NCI-H1436 (cell line): ENCODE measurements at places on chromosomes 13 and 19.

DNA sequence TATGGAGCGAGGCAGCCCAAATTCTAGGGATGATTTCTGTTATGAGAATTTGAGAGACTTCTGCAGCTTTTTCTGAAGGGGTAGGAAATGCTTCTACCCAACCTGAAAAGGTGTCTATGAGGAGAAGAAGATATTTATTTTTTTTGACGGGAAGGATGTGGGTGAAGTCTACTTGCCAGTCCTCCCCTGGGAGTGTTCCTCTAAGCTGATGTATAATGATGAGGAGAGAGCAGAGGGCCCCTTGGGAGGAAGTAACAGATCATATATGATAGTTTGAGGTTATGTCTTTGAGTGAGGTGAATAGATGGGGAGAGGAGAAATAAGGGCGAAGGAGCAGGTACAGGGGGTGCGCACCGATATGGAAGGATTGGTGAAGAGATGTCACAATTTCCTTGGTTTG lies 910.6 kb upstream of the SLITRK5 start:
- DNase-seq = no peak

DNA sequence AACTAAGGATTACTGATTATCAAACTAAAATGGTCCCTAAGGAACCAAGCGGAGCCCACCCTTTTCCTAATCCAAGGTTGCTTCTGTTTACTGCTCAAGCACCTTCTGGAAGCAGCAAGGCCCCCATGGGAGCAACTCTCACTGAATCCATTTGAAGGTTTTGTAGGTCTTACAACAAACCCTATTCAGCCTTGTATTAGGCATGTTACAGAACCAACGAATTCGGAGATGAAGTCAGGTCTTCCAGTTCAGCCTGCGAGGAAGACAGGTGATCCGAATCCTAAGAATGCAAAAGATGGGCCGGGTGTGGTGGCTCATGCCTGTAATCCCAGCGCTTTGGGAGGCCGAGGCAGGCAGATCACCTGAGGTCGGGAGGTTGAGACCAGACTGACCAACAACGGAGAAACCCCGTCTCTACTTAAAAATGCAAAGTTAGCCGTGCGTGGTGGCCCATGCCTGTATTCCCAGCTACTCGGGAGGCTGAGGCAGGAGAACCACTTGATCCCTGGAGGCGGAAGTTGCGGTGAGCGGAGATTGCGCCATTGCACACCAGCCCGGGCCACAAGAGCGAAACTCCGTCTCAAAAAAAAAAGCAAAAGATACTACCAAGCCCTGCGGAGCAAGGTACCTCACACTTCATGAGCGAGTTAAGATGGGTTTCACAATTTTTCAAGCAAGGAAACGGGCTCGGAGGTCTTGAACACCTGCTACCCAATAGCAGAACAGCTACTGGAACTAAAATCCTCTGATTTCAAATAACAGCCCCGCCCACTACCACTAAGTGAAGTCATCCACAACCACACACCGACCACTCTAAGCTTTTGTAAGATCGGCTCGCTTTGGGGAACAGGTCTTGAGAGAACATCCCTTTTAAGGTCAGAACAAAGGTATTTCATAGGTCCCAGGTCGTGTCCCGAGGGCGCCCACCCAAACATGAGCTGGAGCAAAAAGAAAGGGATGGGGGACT lies 609 bp downstream of the ZAR1L start:
- DNase-seq = no peak

DNA sequence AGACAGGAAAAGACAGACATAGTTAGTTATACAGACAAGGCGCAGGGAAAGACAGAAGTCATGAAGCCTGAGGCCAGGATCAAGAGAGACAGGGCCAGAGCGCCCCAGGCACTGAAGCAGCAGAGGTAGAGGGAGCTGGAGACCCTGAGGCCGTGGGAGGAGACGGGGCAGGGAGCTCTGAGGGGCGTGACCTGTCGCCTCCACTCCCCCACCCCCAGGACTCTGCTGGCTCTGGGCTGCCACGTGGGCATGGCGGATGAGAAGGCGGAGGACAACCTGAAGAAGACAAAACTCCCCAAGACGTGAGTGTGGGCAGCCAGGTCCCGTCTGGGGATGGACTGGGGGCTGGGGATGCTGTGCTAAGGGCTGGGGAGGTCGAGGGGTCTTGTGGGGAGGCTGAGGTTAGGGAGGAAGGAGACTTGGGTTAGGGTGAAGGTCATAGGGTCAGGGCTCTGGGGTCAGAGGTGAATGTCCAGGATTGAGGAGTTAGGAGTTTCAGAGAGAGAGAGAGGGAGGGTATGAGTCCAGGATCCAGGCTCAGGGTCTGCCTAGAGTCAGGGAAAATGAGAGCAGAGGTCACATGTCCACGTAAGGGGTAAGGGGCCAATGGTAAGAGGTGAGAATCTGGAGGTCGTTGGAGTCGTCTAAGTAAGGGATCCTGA lies 31.1 kb downstream of the RYR1 start:
- DNase-seq = no peak

- no peak for DNase-seq
These were observed 370.8 kb downstream of the MYO16 start for GRCh38 chr13:109000207-109000606.

DNA sequence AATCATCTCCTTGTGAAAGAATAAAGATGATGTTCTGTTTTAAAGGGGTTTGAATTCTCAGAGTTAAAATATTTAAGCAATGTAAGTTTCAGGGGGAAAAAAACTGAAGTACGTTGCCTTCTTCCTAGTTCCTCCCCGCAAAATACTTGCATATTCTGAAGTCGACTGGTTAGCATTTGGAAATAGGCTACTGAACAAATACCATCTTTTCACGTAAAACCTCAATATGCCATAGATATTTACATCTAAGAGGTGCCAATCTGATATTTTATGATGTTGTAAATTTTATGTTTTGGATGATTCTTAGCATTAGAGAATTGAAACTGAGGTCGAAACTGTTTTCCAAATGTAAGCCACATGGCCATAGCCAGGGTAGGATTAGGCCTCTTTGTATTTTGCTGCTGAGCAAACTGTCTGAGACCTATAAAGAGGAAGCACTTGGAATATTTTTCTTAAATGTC lies 138.3 kb downstream of the FLT1 start:
- no peak for DNase-seq
